ENCODE measurements at places on chromosomes 6 and 20.

DNA sequence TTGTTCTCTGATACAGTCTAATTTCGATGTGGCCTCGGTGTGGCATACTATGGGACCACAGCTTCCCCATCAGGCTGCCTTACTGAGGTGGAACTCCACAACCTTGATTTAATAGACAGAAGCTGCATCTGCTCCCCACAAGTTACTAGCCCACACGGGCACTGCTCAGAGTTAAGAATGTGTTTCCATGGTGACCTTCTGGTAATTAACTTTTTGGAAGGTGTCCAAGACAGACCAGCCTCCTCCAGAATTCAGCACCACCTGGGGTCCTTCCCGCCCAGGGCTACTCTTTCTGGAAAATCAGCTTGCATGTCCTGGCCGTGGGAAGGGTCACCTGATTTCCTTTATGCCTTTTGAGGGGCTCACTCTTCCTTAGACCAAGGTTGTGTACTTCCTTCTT, 48.7 kb upstream of the CDH4 start:
- no peak for DNase-seq

GRCh38 chr20:51654060-51654459, 111.5 kb upstream of the NFATC2 start:
- no peak for DNase-seq

GRCh38 chr20:47524015-47524784, 22.5 kb downstream of the NCOA3 start:
- no peak for DNase-seq

- DNase-seq: no peak
These were observed 22.8 kb downstream of the AMD1 start for GRCh38 chr6:110897433-110897832.

GRCh38 chr20:33014336-33015113, 7.0 kb downstream of the BPIFB2 start:
- no peak for DNase-seq

- no peak for DNase-seq
These were observed 3.3 kb downstream of the FGD2 start for GRCh38 chr6:37008484-37009465.

DNA sequence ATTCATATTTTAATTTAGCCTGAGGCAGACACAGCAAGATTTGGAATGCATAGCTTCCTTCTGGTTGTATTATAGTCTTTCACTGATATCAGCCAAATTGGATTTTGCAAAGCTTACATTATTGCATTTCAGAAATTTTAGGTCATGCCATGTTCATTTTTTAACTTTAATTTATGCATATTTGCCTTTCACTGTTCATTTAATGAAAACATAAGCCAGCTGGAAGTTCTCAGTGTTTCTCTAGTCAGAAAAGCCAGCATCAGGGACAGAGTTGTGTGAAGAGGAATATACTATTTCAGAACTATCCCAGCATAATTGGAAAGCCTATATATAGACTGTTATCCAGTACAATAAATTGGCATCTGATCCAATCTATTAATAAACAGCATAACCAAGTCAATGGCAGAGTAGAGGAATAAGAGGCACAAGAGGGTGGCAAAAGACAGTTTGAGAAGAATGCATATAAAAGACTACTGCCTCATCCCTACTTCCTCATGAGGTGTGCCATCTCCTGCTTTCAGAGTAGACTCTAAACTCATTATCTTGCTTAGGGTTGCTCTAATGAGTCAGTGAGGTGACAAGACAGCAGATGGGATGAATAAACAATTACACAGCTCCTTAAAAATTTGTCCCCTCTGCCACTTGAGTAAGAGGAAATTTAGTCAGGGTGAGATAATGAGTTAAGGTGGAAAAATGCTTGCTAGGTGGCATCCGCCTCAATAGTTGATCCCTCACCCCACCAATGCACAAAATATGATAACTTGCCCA, 159.8 kb upstream of the HCRTR2 start:
- no peak for DNase-seq

GRCh38 chr20:38387953-38388352, 41.7 kb downstream of the LBP start:
- no peak for DNase-seq

DNA sequence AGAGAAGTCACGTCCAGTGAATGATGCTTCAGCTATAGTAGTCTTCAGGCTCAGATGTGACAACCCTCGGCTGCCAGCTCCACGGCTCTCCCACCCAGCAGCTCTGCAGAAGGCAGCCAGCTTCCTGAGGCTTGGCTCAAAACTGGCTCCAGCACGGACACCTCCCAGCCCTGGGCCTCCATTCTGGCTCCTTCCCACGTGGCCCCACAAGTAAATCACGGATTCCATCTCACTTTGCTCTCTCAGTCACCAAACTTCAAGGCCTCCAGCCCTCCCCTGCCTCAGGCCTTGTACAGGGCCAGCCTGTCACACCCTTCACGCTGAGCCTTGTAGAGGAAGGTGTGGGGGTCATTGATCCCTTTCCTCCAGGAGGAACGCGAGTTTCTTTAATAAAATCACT, 55.8 kb downstream of the GTF2H5 start:
- DNase-seq: no peak

DNA sequence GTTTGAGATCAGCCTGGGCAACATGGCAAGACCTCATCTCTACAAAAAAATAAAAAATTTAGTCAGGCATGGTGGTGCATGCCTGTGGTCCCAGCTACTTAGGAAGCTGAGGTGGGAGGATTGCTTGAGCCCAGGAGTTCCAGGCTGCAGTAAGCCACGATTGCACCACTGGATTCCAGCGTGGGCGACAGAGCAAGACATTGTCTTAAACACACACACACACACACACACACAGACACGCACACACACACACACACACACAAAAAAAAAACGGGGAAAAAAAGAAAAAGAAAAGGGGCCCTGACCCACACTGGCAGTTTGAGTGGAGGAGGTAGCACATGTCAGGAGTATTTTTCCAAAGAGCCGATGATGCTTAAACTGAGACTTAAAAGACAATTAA, 122.2 kb downstream of the AFG1L start:
- no peak for DNase-seq

GRCh38 chr6:110181131-110182030, 1.2 kb downstream of the CDC40 start:
- peak; percentile 35 for DNase-seq

- DNase-seq: no peak
These were observed 14.5 kb upstream of the PSMG4 start for GRCh38 chr6:3244003-3244831.

- no peak for DNase-seq
These were observed 42.9 kb downstream of the AFG1L start for GRCh38 chr6:108337721-108338120.

- DNase-seq: no peak
These were observed 2.4 kb downstream of the MARCKS start for GRCh38 chr6:113859349-113860180.

GRCh38 chr6:121438869-121439268, 3.4 kb downstream of the GJA1 start:
- no peak for DNase-seq

- DNase-seq: no peak
These were observed 233.8 kb downstream of the SIM1 start for GRCh38 chr6:100230953-100231316.

DNA sequence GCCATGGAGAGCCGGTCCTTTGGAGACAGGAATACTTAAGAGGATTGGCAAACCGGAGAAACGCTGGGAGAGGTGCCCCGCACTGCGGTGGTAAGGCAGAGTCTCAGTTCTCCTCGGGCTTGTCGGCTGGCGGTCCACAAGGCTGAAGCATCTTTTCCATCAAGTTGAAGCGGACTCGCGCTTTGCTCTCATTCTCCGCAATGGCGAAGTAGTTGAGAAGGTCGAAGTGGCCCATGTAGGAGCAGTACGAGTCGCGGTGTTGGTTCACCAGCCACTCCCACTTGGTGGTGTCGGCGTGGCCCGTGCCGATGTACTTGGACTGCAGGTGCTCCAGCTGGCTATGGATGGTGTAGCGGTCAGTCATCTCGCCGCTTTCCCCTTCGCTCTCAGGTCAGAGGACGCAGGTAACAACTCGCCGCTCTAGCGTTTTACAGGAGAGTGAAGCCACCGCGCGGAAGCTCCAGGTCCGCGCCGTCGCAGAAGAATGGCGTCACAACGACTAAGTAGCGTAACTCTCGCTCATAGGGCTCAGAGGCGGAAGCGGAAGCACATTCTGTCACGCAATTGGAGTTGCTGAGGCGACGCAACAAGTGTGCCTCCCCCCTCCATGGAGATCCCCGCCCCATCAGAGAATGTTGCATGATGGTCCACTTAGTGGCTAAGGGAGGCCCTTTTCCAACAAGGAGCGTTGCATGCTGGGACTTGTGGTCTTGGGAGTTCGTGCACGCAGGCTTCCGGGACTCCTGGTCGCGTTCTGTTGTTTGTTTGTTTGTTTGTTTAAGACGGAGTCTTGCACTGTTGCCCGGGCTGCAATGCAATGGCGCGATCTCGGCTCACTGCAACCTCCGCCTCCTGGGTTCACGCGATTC, at the start of gene SF3B5:
Gene SF3B5, minus strand, starts transcription at position 440 of the 869 bp plus-strand sequence. Its CDS starts 76 bp downstream, at position 364.
- peak; percentile 84 for DNase-seq

DNA sequence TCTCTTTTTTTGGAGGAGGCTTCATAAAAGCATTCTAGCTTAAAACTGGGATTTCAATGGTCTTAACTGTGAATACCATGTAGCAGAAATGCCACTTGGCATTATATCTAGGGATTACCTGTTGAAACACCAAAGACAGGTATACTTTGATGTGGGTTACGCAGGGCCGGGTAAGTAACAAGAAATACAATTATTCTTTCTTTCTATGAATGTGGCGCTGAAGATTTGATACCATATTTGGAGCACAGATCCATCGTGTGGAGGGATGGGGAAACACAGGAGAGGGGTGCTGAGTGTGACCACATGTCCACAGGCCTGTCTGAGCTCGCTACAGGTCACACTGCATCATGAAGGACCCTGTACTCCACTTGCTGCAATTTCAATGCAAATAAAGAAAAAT, 257.8 kb downstream of the GMPR start:
- no peak for DNase-seq

GRCh38 chr6:167162591-167162990, 4.8 kb upstream of the GPR31 start:
- no peak for DNase-seq

DNA sequence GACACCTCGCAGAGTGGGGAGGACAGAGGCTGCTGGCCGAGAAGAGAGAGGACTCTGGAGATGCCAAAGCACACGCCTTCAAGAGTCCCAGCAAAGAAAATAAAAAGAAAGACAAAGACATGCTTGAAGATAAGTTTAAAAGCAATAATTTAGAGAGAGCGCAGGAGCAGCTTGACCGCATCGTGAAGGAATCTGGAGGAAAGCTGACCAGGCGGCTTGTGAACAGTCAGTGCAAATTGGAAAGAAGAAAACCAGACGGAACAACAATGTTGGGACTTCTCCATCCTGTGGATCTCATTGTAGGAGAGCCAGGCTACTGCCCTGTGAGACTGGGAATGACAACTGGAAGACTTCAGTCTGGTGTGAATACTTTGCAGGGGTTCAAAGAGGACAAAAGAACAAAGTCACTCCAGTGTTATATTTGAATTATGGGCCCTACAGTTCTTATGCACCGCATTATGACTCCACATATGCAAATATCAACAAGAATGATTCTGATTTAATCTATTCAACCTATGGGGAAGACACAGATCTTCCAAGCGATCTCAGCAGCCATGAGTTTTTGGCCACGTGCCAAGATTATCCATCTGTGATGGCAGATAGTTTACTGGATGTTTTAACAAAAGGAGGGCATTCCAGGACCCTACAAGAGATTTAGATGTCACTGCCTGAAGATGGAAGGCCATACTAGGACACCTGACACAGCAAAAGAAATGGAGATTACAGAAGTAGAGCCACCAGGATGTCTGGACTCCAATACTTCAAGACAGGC, 52.2 kb downstream of the REV3L start:
- no peak for DNase-seq

DNA sequence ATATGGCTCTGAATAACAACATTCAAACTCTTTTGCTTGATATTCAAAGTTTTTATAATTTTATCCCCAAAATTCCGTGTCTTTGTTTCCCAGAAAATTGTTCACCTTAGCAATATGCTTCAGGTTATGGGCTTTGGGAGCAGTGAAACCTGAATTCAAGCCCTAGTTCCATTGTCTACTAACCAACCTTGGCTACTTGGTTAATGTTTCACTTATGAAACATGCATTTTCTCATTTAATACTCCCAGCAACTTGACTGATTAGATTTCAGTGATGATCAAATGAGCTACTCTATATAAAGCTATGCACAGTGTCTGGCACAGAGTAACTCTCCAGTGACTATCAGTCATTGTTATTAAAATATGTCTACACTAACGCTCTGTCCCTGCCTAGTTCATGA, 192.2 kb upstream of the TENT5A start:
- no peak for DNase-seq

- peak; percentile 21 for DNase-seq
These were observed 9.1 kb upstream of the FOXP4 start for GRCh38 chr6:41536795-41537758.

DNA sequence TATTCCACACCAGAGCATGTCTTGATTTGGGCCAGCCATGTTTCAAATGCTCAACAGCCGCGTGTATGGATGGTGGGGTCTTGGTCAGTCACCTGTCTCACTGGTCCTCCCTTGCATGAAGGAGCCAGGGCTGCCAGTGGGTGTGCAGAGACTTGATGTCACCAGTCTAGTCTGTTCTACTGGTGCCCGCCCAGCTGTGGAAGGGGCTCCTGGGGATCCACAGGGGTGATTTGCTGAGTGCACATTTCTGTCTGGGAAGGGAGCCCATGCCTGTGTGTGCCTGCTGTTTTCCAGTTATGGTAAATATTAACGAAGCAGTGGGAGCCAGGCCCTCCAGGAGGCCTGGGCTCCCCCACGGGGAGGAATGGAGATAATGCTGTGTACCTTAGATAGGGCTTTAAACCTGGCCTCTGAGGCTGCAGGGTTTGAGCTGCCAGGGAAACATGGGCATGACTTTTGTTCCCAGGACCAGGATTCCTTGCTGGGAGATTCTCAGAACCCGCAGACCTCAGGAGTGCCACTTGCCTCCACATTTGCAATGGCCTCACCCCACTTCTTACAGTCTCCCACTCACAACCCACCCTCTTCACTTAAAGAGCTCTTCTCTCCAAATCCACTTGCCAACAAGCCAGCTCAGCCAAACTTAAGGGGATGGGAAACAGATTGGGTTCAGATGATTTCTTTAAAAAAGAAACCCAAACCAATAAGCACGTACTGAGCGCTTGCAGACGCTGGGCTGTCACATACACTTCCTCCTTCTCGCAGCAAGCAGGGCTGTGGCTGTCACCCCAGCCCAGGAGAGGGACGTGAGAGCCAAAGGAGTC, 54.1 kb downstream of the VEGFA start:
- no peak for DNase-seq

- DNase-seq: no peak
These were observed 22.2 kb downstream of the TNXB start for GRCh38 chr6:32086661-32087573.

DNA sequence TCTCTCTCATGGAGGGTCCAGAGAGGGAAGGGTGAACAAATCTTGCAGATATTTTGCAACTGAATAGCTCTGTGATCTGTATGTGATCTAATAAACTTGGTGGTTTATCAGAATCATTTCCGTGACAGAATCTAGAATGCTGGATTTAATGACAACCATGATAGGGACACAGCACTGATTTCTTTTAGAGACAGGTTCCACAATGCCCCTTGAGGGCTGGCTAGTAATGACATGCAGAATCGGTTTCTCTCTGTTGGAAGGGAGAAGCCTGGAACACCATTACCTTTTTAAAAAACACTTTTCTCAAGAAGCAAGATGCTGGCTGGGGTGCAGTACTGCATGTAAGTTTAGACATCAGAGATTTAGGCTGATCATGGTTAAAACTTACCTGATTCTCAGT, 313.4 kb downstream of the CDH26 start:
- no peak for DNase-seq

- no peak for DNase-seq
These were observed 23.1 kb downstream of the VPS52 start for GRCh38 chr6:33248643-33248931.

Data from bone marrow (tissue), 2 donors.